ENCODE measurements at places on chromosomes 13 and 19.
A peak's percentile ranks its signal among the peaks of the same experiment; 100 is the strongest.

DNA sequence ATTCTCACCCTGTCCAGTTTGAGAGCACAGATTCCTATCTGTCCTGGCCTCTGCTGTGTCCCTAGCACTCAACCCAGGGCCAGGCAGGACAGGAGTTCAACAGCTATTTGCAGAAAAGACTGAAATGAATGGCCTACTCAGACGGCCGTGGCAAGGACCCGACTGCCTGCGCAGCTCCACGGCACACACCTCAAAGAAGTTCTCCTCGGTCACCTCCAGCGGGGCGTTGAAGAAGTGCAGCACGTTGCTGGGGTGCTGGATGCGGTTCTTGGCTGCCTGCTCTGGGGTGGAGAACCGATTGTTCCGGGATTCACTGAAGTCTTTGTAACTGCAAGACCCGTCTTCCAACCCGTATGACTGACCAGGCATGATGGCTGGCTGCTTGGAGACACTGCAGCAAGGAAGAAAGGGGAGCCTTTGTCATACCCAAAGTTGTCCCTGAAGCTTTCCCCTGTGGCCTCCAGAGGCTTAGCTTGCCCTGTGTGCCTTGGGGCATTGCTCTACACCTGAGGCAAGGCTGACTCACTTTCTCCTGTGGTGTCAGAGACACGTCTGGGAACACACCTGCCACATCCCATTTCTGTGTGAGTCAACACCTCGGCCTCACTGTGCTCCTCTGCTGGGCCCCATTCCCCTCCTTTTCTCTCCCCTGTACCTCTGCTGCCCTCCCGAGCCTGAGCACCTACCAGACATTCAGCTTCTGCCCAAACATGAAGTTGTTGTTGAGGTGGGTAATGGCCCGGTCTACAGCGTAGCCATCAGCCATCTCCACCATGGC, 6.8 kb upstream of the ECH1 start:
- DNase-seq: peak; percentile 49

- no peak for DNase-seq
Measured at GRCh38 chr13:105341758-105342157, 1193.7 kb downstream of the EFNB2 start.

DNA sequence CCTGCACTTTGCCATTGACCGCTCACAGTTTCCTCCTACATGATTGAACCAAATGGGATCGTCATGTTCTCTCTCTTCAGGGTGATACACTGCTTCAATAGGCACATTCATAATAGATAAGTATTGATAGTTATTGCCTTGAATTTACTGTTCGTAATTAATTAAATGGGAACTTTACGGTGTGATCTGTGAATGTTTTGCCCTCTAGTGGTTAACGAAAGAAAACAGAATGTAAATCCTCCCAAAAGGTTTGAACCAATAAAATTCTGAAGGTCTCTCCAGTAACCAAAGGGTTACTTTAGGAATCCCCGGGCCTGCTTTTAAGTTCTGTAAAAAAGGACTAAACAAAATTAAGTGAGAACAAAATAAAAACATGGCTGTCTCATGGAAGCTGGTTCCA, 389.3 kb downstream of the DACH1 start:
- DNase-seq: no peak

GRCh38 chr19:45391346-45391745, 13.5 kb downstream of the PPP1R13L start:
- no peak for DNase-seq

DNA sequence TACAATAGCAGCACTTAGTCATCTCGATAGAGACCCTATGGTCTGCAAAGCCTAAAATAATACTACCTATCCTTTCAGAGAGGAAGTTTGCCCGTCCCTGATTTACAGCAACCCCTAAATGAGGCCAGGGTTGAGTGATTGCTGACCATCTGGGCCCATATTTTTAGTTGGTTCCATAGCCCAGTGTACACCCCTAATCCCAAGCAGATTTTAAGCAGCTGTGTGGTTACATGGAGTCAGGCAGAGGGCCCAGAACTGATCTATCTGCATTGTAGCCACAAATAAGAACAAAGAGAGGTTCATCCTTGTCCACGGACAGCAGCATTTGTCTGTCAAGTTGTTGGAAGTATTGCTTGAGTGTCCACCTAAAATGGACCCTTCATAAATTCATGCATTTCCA, 148.2 kb downstream of the DCT start:
- no peak for DNase-seq

DNA sequence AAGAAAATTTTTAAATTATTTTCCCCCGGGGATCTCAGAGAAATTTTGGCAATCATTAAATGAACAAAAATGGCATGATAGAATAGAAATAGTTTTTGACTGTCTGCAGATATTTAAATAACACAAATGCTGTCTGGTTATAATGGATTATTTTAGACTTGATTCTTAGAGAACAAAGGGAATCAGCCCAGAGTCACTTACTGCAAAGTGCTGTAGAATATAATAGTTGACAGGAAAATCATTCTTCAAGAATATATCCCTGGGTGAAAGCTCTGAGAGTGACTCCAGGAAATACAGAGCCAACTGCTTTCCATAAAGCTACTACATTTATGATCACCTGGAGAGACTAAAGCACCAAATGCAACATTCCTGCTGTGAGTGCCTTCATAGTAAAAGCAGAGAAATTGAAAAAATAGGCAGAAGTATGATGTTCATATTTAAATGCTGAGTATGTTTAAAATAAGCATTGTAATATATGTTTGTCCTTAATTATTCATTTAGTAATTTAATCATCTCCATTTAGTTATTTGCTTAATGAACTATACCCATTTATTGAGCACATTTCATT, 1765.8 kb downstream of the SLITRK1 start:
- no peak for DNase-seq

- DNase-seq: no peak
Measured at GRCh38 chr19:1042689-1043511, 3.0 kb downstream of the ABCA7 start.

DNA sequence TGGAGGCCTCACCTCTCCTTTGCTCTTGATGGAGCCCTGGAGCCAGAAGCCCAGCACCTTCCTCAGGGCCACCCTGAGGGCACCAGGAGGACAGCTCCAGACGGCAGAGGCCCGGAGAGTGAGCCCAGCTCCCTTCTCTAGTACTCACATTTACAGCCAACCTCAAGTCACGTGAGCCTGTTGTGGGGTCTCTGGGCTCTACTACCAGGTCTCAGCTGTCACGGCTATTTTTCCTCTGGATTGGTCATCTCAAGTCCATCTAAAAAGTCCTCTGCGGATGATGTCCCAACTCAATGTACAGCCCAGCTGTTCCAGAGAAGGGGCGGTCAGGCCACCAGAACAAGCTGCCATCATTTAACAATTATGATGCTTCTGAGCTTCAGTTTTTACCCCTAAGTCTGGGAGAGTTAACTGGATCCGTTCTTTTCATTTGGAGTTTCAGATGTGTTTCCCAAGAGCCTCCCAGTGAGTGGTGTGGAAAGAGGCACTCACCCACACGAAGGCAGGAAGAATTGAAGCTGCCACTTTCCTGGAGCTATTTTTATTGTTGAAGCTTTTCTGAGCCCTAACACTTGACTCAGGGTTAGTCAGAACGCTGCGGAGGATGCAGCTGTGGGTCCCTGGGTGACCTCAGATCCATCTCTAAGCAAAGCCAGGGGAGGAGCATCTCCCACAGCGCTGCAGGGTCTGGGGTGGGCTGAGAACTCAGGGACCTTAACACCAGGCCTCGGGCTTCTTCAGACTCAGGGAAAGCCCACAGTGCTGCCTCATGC, 143.5 kb upstream of the UBL3 start:
- DNase-seq: no peak

DNA sequence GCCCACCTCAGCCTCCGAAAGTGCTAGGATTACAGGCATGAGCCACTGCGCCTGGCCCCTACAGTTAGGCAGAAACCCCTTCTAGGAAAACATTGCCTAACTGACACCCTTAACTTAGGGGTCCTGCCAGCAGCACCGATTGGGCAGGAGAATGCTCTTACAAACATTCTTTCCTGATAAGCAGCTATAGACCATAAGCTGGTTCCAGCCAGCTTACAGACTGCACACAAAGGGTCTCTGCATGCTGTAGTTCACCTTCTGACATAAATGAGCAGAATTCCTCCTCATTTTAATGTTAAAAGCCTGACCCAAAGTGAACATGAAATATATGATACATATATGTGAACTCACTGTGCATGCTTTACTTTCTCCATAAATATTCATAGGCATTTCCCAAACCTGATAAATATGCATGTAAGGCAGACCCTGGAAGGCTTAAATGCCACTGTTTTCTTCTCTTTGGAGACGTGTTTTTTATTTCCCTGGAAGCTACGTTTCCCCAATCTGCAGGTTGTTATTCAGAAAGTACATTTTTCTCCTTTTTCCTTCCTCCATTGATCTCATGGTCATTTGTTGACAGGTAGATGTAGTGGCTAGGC, 48.5 kb upstream of the KL start:
- no peak for DNase-seq

DNA sequence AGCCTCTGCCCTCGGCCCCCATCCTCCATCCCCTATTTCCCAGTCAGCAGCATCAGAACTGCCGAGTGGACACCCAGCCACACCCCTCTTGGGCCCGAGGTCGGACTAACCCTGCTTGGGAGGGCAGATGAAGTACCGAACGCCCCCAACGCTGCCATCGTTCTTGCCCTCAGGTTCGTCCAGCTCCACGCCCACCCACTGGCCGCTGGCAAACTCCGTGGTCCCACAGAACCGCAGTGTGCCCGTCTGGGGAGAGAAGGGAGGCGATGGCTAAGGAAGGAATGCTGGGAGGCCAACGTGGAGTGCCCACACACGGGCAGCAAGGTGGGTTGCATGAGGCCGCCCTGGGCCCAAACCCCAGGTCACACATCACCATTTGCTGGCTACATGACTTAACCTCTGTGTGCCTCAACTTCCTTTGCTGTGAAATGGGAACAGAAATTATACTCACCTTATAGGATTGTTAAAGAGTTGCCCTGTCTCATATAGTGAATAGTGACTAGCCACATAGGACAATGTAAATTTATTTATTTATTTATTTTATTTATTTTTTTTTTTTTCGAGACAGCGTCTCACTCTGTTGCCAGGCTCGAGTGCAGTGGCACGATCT, 5.2 kb upstream of the ALKBH6 start:
- DNase-seq: no peak

DNA sequence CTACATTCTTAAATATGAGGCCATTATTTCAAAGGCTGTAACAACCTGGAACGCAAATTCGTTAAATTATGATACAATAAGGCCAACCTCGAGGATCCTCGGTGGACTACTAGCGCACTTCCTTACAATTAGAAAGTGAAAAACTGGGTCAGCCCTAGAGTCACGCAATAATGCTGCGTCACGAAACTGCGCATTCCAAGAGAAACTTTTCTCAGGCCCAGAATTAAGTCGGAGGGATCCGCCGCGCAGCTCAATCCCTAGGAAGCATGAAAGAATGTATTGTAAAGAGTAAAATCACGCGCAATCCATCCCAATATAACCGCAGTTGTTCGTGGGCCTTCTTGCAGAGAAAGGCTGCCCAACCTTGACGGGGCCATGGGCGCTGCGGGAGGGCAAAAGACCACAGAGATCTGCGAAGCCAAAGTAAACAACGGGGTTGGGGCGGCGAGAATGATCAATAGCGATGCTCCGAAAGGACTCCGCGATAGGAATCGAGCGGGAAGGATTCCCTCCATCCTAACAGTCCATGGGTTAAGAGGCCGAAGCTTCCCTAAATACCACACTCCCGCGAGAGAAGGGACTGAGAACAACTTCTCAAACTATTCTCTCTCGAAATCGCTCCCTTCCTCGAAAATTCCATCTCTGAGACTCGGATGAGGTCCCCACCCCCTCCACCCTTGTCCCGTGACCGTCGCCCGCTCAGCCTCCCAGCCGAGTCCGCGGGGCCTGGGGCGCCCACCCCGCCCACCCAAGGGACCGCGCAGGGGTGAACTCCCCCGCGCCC, 564 bp downstream of the SPART start:
- no peak for DNase-seq

GRCh38 chr19:17790059-17790780, 4.7 kb upstream of the B3GNT3 start:
- no peak for DNase-seq

DNA sequence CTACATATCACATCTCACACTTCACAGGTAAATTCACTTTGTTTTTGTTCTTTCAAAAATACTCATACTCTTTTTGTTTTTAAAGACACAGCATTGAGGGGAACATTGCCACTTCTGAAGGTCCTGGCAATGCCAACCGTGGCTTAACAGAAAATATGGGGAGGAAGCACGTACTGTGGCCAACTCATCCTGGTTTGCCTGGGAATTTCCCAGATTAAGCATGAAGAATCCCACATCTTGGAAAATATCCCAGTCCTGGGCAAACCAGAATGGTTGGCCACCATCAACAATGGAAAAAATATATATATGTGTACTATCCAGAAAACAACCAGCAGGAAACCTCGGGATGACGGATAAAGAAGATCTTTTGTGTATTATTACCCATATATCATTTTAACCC, 1032.2 kb upstream of the SLC10A2 start:
- no peak for DNase-seq

DNA sequence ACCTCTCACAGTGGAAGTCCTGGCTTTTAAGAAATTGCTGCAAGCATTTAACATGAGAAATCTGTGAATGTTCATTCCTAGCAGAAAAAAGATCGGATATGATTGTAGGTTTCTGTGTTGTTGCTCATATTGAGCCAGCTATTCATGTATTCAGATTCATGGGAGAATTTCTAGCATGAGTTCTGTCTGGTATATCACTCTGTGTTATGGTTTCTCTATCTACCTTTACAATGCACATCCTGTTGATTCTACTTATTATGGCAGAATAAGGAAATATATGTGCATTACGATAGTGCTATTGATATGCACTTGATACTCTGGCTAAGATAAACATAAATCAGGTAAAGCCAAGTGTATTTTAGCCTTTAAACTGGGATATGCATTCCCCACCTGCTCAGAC, 138.2 kb downstream of the KCNRG start:
- DNase-seq: no peak

DNA sequence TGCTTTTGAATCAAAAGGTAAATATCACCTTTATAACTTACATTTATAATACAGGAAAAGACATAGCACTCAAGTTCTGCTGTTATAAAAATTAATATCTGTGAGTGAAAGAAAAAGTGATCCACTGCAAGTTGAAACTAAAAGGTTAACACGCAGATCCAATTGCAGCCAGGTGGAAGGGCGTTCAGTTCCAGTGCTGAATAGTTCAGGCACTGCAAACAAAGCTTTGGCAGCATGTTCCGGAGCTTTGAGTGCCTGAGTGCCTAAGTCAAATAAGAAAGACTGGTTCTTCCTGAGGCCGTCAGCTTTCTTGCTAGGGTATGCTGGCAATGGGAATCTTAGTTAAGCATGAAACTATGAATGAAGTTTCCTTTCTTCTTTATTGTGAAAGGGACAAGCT, 200.3 kb downstream of the LMO7 start:
- no peak for DNase-seq

- no peak for DNase-seq
Measured at GRCh38 chr13:85590231-85590931, 208.8 kb downstream of the SLITRK6 start.

GRCh38 chr19:15635016-15635805, 5.5 kb upstream of the CYP4F3 start:
- DNase-seq: no peak

DNA sequence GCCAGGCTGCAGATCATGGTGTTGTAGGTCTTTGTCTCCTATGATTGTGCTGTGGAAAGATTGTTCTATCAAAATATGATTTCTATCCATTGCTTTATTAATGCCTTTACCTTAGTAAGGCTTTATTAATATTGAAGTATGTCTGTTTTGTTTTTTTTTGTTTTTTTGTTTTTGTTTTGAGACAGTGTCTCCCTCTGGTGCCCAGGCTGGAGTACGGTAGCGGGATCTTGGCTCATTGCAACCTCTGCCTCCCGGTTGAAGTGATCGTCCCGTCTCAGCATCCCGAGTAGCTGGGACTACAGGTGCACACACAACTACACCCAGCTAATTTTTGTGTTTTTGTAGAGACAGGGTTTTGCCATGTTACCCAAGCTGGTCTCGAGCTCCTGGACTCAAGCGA, 7.7 kb downstream of the IRGC start:
- no peak for DNase-seq

Measured in activated CD4-positive, alpha-beta T cell treated with anti-CD3 and anti-CD28 coated beads for 24 hours (primary cell).